ENCODE measurements at places on chromosomes 3 and 15. TPM values are rescaled to one million over a fixed set of nuclear protein-coding genes. Genes with fewer than 3 reads are reported as not detected.
A peak's percentile ranks its signal among the peaks of the same experiment; 100 is the strongest.

- peak; percentile 53 for DNase-seq
Observed at GRCh38 chr15:42059661-42060476, 34.5 kb downstream of the PLA2G4D start.

The C3orf85 gene
- total RNA-seq, result not detected

GRCh38 chr15:87940768-87941167, 315.8 kb downstream of the NTRK3 start:
- DNase-seq, result no peak

The CCDC33 gene
- total RNA-seq, result not detected

The EHD4 gene
- total RNA-seq, result 54.6 TPM

GRCh38 chr15:64224511-64224910, 61.7 kb upstream of the PPIB start:
- peak; percentile 77 for DNase-seq

DNA sequence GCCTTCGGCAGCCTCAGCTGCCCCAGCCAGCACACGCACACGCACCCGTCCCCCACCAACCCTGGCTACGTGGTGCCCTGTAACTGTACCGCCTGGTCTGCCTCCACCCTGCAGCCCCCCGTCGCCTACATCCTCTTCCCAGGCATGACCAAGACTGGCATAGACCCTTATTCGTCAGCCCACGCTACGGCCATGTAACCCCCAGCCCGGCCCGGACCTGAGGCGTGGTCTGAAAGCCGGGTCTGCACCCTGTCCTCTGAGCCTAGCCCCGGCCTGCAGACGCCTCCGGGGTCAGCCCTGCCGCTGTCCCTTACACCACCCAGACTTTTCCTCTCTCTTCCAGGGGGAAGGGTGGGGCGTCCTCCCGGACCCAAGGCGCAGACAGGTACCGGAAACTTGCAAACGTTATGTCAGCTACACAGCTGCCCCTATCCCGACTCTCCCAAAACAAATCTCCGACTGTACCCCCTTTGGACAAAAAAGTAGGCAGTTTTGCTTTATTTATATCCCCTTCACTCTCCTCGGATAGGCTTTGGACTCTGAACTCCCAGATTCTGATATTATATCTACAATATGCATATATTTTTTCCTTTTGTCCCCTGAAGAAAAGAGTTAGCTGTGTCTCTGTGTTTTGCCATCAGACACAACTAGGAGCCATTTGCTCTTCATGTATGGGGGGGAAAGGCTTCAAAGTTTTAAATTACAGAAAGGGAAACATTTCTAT, 1.4 kb downstream of the SOX14 start:
- no peak for DNase-seq

DNA sequence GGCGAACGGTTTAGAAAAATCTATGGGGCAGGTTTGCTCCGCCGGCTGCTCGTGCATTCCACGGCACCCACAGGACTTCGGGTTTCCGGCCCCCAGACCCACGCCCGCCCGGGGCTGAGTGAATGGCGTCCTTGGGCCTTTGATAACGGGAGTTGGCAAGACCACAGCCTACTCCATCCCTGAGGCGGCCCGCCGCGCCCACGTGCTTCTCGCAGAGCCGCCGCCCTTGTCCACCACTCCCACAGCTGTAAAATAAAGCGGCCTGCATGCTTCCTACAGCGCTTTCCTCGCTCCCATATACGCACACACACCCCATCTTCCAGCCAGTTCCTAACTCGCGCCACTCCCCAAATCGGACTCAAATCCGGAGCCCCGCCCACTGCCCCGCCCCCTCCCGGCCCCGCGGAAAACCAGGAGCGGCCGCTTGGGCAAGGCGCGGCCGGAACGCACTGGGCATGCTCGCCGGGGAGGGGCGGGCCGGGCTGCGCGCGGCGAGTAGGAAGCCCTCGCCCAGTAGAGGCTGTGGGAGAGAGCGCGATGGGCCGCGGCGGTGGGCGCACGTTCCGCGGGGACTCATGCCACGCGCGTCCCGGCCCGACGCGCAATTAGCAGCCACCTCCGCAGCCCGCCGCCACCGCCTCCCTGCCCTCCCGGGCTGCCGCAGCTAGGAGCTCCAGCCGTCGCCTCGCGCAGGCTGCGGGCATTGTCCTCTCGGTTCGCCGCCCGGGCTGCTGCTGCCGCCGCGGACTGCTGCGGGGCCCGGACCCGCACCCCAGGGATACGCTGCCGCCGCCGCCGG, at the start of gene RAP2B:
TSS of gene RAP2B (plus strand) at position 513 of the 799 bp plus-strand sequence. CDS start 468 bp downstream, outside the sequence.
- DNase-seq, result peak; percentile 97

The P2RY1 gene
- total RNA-seq, result under 0.01 TPM

The UQCC5 gene
- 8.3 TPM for total RNA-seq

GRCh38 chr3:190617185-190617584, 103.3 kb downstream of the IL1RAP start:
- no peak for DNase-seq

DNA sequence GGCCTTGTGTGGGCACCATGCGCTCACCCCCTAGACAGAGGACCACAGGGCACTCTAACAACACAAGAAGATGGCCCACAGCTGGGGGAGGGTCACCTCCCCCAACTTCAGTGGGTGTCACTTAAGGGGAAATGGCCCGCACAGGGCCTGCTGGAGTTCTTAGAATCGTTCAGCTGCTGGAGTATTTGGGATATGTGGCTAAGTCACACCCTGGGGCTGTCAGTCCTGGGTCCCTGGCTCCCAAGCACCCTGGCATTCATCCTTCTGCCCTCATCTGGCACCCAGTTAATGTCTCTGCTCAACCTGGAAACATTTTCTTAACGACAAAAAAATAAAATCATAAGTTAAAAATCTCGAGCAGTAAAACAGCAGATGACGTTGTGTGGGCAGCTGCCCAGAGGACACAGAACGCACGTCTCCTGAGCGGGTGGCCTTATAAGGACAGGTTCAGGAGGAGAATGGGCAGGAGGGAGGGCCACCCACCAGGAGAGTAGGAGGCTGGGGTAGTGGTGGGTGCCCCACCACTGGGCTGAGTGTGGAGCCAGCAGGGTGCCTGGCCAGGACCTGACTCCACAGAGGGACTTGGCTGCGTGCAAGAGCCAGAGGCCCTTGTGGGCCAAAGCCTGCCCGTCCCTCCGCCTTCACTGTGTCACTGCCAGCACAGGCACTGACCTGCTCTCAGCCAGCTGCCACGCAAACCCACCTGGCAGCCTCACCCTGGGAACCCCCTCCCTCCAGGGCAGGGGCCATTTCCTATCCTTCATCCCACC, 11.5 kb downstream of the KBTBD13 start:
- DNase-seq, result no peak

The XCR1 gene
- total RNA-seq, result not detected

Measured in lung microvascular endothelial cell (primary cell).